ENCODE measurements at places on chromosomes 13 and 19.
A peak's percentile ranks its signal among the peaks of the same experiment; 100 is the strongest.

GRCh38 chr19:9144920-9145319 is 4.7 kb downstream of the ZNF317 start:
- DNase-seq = no peak

- no peak for DNase-seq
These were observed 396 bp downstream of the RTN2 start for GRCh38 chr19:45496349-45496953.

DNA sequence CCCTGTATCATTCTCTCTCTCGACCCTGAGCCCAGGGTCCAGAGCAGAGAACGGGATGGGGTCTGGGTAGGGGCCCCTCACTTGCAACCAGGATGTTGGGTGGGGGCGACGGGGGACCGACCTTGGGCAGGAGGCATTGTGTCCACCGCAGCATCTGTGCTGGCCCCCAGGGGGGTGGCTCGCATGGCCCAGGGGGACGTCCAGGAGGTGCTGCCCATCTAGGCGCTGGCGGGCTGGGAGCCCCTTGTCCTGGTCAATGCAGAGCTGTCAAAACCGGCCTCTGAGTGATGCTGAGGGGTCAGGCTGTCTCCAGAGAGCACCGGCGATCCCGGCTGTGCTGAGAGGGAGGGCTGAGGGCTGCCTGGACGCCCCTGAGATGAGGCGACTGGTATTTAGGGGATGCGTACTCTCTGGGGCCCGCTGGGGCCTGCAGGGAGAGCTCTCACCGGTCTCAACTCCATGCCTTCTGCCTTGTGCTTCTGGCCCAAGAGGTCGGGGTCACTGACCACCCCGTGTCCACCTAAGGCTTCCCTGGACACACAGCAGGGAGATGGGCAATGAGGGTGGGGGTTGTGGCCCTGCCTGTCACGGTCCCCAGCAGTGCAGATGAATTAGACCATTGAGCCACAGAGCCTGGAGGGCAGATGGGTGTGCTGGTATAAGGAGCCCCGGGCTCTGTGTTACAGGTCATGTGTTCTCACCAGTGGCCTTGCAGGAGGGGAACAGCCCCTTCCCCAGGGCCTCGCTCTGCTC is 8.6 kb downstream of the RPS9 start:
- DNase-seq = peak; percentile 59

GRCh38 chr13:43269037-43269481 is 245.7 kb downstream of the DNAJC15 start:
- DNase-seq = no peak

- peak; percentile 19 for DNase-seq
These were observed 83.2 kb upstream of the MCF2L start for GRCh38 chr13:112885782-112886268.

- no peak for DNase-seq
These were observed 97.5 kb downstream of the TNFRSF19 start for GRCh38 chr13:23667750-23668149.

- no peak for DNase-seq
These were observed 506.7 kb downstream of the KCTD12 start for GRCh38 chr13:76379341-76380105.

DNA sequence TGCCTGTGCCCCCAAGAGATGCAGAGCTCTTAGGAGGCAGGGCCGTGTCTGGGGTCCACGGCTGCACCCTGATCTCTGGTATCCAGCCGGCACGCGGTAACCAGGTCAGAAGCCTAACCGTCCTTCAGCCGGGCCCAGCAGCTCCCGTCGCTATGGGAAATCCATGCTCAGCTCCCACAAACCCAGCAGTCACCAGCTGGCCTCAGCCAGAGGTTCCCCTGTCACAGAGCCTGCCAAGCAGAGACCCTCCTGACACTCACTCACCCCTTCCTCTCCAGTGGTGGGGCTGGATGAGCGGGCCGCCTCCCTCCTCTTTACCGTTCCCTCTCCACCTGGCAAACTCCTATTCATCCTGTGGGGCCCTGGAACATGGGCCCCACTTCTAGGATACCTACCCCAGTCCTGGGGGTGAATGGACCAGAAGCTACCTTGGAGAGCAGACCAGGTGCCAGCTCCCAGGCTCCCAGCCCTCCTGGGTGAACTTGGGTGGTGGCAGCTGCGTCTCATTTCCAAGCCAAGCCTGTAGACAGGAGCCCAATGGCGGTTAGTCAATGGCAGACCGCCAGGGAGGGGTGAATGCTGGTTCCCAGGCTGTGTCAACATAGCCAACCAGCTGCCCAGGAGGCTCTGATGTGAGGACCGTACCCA is 21.4 kb upstream of the TCF3 start:
- DNase-seq = no peak

GRCh38 chr19:31676271-31677004 is 327.2 kb upstream of the TSHZ3 start:
- DNase-seq = no peak

- DNase-seq = no peak
These were observed 826.4 kb downstream of the GPC5 start for GRCh38 chr13:92224825-92225224.

DNA sequence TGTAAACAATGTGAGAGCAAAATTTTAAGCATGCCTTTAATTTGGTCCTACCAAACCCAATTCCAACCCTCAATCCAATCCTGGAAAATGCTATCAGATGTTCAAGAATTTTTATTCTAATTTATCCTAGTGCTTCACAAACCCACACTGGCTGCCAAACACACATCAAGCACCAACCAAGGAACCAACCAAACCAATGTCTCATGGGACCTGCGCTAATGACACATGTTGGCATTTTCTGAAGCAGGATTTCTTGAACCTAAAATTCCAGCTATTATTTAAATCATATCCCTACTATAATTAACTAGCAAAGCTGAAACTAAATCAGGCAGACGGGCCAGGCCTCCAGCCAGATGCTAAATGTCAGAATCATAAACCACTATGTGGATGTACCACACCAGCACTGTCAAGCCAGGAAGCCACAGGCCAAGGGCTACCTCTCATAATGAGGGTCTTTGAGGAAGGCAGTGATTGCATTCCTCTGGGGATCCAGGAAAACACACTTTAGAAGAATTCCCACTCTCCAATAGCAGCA is 5.8 kb downstream of the LATS2 start:
- DNase-seq = no peak

DNA sequence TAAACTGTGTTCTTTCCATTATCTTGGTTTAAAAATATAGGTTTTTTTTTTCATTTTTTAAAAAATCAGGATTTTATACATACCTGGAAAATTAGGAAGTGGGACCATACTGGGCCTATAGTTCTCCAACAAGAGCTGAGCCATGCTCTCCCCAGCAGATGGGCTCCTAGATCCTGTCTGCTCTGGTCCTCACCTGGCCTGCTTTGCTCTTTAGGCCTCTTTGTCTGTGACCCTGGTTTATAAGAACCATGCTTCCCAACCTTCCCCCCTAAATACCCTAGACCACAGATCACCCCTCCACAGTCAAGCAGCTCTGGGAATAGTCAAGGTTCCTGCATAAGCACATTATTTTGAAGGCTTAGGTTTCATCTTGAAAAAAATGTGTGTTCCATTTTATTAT is 185.0 kb upstream of the TSHZ3 start:
- no peak for DNase-seq

DNA sequence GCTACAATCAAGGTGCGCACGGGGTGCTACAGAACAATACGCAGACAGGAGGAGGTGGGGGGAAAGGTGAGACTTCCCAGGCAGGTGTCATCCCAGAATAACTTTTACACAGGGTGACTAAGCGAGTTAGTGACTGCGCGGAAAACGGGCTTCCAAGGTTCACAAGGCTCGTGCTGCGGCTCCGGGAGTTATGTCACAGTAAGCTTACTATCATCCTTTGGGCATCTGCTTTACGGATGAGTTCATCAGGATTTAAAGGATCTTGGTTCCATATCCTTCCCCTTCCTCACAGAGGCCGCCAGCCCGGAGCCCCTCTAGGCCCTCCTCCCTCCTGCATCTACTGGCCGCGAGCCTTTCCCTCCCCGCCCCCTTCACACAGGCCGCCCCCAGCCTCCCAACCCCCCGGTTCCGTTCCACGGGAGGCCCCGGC is 474 bp upstream of the IFT88 start:
- no peak for DNase-seq

- DNase-seq = no peak
These were observed 70.5 kb upstream of the CSNK1A1L start for GRCh38 chr13:37175996-37176395.

- DNase-seq = no peak
These were observed 531.3 kb downstream of the RFC3 start for GRCh38 chr13:34349091-34349722.

- no peak for DNase-seq
These were observed 9.6 kb downstream of the C19orf53 start for GRCh38 chr19:13783565-13784500.

GRCh38 chr13:30308548-30308947 is 1.2 kb upstream of the KATNAL1 start:
- DNase-seq = no peak

- DNase-seq = no peak
These were observed 10.1 kb downstream of the RHPN2 start for GRCh38 chr19:33054623-33055022.

DNA sequence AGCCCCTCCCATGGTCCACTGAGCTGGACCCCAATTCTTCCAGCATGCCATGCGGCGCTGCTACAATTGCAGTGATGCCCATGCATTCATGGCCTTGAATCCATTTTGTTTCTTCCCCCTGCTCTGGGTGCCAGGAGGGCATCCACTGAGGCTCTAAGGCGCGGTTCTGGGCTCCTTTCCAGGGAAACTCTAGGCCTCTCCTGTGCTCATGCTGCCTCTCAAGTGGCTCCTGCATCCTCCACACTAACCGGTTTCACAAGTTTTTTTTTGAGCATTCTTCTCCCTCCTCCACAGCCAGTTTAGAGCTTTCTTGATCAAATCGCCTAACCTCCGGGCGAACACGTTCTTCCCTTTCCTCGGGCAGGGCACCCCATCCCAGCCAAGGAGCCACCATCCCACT is 69.1 kb upstream of the FLT1 start:
- DNase-seq = no peak

DNA sequence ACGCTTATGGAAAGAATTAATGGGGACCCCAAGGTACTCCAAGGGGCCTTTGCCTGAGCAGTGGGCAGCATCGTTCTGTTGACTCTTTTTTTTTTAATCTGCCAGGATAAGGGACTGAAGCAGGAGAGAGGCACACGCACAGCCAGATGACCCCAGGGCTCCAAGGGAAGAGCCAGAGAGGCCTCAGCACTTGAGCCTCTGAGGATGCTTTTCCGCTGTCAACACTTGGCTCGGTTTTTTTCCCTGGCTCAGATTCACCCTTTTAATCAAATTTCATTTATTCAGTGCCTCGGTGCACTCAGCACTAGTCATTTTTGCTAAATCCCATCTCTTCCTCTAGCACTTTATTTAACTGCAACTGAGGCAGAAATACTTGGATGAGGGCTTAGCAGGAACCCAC is 226.3 kb downstream of the FGF9 start:
- no peak for DNase-seq

DNA sequence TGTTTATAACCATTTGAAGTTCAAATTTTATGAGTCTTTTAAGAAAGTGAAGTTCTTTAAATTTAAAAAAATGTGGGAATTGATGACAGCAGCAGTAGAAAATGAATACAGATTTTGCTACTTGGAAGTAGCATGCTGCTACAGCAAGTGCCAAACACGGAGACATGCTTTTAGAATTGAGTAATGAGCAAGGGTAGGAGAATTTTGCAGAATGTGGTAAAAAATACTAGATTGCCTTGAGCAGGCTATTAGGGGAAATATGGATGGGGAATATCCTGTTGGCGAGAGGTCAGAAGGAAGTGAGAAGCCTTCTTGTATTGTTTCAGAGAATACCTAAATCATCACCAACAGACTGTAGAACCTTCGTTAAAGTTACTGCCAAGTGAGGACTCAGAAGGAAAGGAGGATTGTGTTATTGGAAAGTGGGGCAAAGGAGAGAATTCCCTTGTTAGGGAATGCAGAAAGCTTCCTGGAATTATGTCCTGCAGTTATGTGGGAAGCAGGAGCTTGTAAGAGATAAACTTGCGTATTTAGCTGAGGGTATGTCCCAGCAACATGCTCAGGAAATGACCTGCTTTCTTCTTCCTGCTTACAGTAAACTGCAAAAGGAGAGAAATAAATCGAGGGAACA is 32.4 kb upstream of the OXGR1 start:
- DNase-seq = no peak

- DNase-seq = no peak
These were observed 13.6 kb downstream of the LTBP4 start for GRCh38 chr19:40614622-40615411.

DNA sequence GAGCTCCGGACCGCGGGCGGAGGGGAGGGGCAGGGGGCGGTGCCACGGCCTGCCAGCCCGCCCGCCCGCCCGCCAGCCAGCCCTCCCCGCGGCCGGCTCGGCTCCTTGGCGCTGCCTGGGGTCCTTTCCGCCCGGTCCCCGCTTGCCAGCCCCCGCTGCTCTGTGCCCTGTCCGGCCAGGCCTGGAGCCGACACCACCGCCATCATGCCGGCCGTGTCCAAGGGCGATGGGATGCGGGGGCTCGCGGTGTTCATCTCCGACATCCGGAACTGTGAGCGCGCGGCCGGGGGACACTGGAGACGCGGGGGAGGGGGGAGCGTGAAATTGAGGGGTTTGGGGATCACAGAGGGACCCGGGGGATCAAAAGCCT is at the start of gene AP2A1:
Gene AP2A1 (plus strand): TSS at position 72 of the 370 bp plus-strand sequence. CDS start 133 bp downstream, at position 205.
- DNase-seq = no peak

- no peak for DNase-seq
These were observed 6.8 kb upstream of the ERF start for GRCh38 chr19:42261763-42262162.

DNA sequence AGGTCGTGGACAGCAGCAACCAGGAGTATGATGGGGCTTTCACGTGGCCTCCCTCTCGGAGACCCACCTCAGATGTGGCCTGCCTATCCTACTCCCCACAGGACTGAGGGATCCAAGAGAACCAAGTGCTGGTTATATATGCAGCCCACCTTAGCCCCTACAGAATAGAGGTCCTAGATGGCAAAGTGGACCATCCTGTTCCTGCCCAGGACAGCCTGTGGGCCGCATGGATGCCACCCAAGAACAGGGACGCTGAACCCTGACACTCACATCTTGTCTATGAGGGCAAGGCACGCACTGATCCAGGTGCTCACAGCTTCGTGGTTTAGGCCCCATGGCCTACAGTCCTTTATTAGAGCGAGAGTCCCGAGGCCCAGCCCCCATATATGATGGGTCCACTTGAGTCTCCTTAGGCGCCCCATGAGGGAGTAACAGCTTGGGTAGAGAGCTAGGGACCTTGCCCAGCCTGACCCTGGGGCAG is 1.5 kb upstream of the SLC27A5 start:
- DNase-seq = no peak

GRCh38 chr19:8340341-8341096 is 2.5 kb downstream of the KANK3 start:
- DNase-seq = no peak

- no peak for DNase-seq
These were observed 44.1 kb upstream of the RFXAP start for GRCh38 chr13:36774931-36775330.

- DNase-seq = no peak
These were observed 28.5 kb upstream of the ARGLU1 start for GRCh38 chr13:106596275-106596937.
